CD8-positive, alpha-beta T cell (primary cell): ENCODE measurements at places on chromosomes 3 and 15.
A peak's percentile ranks its signal among the peaks of the same experiment; 100 is the strongest.

DNA sequence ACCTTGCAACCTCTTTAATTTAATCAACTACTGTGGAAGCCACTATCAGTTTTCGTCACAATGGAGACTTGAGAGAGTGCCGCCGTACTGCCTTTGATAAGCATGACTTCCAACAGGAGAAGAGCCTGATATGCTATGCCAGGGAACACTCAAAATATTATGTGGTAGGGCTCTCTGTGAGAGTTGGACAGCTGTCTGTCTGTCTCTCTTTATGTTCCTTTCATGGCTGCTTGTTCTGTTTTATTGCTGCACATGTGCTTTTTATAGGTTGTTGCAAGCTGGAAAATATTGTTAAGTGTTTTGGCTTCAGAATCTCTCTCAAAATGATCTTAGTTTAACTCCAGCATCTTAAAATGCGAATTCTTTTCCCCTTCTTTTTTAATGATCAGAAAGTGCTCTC lies 249.4 kb upstream of the RARB start:
- no peak for DNase-seq

GRCh38 chr3:62167566-62168262 lies 205.6 kb downstream of the FEZF2 start:
- no peak for DNase-seq

DNA sequence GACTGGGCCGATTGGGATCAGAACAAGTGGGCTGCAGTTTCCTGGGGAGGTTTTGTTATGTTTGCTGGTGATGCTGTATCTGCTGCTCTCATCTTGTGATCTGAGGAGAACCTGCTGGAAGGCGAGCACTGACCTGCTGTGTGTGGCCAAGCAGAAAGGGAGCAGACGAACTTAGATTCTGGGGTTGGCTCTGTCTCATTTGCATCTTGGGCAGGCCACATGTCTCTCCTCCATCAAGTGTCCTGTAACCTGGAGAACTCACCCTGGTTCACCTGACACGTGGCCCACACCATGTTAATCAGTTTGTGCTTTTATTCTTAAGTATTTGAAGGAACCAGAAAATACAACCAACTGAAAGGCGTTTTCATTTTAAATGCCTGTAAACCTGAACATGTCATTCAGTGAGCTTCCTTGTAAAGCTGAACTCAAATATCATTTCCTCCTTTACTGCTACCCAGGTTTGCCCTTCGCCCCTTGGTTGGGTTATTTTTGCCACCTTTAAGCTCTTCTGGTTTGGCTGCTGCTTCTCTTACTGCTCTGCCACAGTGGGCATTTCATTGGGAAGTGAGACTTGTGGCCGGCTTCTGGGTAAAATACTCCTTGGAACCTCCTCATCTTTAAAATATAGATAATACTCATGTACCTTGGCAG lies 33.5 kb upstream of the TRAK1 start:
- DNase-seq, result no peak

DNA sequence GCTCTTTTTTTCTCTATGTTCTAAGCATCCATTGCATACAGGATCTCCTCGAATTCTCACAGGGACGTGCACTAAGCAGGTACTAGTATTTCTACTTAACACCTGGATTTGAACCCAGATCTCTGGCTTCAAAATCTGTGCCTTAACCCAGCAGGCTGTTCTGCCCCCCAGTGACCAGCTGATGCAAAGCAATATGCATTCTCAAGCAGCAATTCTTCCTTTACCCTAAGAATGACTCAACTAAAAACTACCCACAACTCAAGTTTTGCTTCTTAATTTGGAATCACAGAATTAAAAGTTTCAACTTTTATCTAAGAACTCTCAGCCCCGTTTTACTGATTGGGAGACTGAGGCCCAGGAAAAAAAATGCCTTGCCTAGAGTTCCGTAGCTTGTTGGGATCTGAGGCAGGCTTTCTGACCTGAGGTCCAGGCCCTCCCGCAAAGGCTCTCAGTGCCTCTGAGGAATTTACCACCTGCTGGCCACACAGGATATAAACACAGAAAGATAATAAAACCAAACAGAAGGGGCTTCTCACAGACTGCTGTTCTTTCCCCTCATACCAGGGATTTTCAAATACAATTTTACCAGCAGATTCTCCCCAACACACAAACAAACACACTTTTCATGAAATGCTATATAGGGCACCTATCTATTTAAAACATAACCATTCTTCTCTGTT lies 115.4 kb upstream of the RAD18 start:
- DNase-seq, result no peak

DNA sequence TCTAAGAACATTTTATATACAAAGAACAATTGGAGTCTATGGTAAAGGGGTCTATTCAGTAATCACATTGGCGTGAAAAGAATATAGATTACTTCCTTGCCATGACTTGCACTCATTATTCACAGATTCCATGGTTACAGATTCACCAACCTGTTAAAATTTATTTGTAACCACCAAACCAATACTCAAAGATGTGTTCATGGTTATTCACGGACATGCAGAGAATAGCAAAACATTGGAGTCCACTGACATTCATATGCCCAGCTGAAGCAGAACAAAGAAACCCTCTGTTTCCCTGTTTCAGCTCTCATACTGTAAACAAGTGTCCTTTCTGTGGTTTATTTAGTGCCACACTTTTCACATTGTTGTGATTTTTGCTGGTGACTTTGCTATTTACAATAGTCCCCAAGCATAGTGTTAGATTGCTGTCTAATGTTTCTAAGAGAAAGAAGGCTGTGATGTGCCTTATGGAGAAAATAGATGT lies 185.8 kb upstream of the TTC14 start:
- no peak for DNase-seq

DNA sequence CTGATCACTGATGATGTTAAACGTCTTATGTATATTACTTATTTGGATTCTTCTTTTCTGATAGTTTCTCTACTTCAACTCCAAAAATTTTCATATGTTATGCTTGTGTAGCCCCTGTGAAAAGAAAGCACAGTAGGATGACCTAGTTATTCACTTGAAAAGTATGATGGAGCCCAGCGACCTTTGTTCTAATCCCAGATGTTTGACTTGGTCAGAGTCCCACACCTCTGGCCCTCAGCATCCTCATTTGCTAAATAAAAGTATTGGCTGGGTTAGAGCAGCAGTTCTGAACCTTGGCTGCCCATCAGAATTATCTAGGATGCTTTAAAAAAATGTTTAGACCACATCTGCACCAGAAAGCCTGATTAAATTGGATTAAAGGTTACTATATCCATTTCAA lies 173.7 kb downstream of the ATG7 start:
- no peak for DNase-seq

GRCh38 chr3:184352149-184352785 lies 9.1 kb downstream of the CLCN2 start:
- no peak for DNase-seq

GRCh38 chr3:155637567-155637966 lies 107.3 kb downstream of the PLCH1 start:
- no peak for DNase-seq

- DNase-seq, result no peak
Measured at GRCh38 chr3:106376016-106376570, 507.3 kb upstream of the CBLB start.

DNA sequence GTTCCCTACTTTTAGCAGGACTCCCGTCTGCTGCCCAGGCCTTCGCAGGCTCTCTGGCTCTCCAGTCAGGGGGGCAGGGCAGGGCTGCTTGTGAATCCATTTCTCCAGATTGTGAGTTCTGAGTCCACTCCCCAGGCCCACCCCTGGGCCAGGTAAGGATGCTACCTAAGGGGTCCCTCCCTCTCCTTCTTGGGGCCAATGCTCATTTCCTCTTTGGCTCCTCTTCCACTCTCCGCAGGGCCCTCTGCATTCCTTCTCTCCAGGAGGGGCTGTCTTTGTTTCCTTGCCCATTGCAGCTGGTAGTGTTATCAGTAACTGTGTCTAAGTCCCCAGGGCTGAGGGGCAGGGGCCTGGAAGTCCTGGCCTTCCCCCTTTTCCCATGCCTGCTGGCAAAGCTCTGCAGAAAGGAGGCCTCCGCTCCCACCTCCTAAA lies 13.0 kb upstream of the CACNA2D2 start:
- no peak for DNase-seq

- no peak for DNase-seq
Measured at GRCh38 chr3:191343115-191343514, 12.8 kb upstream of the UTS2B start.

DNA sequence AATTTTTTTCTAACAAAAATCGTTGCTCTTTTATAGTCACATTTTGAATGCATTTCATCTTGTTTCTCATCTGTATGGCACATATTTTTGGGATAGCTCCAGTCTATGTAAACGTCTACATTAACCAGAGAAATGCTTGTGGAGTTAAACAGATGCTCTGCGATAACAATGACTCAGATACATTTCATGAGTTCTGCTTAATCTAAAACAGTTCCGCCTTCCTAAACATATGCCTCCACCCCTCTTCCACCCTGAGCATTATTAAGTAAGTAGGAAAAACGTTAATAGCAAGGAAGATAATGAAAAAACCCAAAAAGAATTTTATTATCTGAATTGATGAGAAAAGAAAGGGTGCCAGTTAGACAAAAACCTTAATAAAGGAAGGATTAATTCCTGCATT lies 396.1 kb downstream of the TUSC7 start:
- DNase-seq, result no peak

GRCh38 chr15:68646156-68646555 lies 67.4 kb downstream of the CORO2B start:
- no peak for DNase-seq

- DNase-seq, result no peak
Measured at GRCh38 chr3:160400702-160401150, 1.3 kb downstream of the SMC4 start.

DNA sequence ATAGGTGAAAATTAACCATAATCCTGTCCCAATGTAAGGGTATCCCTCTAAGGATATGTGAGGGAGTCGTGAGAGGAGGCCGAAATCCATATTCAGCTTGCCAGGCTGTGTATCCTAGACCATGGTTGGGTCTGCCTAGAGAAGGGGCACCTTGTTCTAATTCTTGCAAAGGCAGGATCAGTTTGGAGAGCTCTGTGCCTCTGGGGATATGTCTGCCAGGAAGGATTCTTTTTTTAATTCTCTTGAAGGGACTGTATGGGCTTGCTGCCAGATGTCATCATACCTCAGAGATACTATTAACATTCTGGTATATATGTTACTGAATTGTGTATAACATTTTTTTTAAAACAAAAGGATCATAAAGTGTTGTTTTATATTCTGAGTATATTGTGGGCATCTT lies 2.4 kb downstream of the ATP1B3 start:
- DNase-seq, result peak; percentile 7

DNA sequence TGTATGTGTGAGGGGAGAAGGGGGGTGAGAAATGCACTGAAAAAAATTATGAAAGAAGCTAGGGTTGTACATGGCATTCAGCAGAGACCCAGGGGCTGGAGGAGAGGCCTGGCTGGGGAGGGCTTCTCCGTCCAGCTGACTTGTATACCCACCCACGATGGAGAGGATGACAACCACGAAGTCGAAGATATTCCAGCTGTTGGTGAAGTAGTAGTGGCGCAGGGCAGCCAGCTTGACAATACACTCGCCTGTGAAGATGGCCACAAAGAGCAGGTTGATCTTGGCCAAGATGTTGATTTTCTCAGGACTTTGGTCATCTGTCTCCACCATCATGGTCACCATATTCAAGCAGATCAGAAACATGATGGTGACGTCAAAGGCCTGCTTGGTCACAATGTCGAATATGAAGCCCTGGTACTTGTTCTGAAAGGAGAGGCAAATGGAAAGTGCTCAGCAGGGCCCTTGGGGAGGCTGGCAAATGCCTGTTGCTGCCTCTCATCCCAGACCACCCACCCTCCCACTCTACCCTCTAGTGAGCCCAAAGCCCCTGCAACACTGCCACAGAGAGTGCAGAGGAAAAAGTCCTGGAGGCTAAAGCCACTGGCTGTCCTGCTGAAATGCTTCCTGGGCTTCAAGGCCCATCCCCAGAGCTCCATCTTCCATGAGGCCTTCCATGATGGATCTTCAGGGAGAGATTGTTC lies 58.1 kb downstream of the EXOG start:
- no peak for DNase-seq

GRCh38 chr3:59017617-59017984 lies 32.2 kb downstream of the CFAP20DC start:
- DNase-seq, result no peak

DNA sequence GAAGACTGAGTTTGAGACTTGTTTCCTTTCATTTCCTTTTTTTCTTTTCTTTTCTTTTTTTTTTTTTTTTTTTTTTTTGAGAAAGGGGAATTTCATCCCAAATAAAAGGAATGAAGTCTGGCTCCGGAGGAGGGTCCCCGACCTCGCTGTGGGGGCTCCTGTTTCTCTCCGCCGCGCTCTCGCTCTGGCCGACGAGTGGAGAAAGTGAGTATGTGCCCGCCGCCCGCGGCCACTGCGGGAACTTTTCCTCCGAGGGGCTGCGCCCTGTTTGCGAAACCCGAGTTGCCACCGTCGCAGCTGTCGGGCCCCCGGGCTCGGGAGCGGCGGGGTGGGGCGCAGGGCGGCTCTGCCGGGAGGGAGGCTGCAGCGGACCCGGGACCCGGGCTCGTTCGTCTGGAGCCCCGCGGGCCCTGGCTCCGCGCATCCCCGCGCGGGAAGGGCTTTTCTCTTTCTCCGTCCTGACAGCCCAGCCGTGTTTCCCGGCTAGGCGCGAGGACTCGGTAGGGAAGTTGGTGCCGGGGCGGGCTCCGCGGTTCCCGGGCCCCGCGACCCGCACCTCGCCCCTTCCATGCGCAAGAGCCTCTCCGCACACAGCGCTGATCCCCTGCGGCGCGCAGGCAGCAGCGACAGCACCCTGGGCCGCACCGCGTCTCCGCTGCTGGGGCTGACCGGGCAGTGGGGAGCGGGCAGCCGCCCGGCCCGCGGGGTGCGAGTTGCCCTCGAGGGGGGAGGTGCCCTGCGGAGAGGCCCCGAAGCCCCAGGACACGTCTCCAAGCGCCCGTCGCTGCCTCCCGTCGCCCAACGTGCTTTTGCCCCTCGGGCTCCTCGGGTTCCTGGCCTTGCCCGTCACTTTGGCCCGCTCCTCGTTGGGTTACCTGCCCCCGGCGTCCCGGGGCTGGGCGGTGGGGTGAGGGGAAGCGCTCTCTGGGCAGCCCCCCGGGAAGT lies 1.4 kb downstream of the IGF1R start:
- peak; percentile 70 for DNase-seq

DNA sequence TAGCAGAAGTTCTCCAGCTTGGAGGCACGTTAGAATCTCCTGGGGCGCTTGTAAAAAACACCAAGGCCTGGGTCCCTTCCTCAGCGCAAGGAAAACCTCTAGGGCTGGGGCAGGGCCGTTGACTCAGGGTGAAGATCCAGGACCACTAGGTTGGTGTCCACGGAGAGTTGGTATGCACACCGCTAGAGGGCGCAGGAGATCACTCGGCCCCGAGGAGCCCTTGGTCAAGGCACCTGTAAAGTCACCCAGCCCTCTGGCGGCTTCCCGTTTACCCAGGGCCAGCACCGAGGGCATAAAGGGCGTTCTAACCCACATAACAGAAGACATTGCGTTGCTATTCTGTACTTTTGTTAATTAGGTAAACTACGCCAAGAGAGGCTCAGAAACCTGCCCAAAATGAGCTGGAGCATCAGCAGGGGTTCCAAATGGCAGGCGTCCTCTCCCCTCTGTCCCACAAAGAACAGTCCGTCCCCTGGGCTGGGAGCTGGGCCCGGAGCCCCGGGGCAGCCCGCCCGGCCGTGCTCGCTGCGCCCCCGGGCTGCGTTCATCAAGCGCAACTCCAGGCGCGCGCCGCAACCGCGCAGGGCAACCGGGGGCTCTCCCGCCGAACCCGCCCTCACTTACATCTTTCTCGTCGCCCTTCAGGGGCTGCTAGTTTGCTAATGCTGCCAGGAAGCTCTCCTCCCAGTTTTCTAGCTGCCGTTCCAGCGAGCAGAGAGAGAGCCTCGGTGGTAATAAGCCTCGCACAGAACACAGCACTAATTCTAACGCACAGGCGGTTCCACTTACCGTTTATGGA lies 332.1 kb downstream of the ARRDC4 start:
- DNase-seq, result no peak
